ENCODE measurements at places on chromosomes 3 and 15.

DNA sequence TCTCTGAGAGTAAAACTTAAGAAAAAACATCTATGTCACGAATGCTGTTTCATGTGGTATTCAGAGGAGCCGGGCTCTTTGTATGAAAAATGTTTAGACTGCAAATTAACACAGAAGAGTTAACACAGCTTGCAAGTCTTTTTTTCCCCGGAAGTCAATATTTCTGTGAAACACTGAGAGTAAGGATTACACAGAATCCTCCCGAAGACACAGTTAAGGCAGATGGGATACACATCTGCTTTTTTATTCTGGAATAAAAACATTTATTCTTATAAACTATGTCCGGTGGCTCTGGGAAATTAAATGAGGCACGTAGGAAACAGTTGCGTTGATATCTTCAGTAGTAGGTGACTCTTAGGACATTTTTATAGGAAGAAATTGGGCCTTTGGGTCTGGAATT is 180.6 kb downstream of the PTPRG start:
- no peak for DNase-seq

DNA sequence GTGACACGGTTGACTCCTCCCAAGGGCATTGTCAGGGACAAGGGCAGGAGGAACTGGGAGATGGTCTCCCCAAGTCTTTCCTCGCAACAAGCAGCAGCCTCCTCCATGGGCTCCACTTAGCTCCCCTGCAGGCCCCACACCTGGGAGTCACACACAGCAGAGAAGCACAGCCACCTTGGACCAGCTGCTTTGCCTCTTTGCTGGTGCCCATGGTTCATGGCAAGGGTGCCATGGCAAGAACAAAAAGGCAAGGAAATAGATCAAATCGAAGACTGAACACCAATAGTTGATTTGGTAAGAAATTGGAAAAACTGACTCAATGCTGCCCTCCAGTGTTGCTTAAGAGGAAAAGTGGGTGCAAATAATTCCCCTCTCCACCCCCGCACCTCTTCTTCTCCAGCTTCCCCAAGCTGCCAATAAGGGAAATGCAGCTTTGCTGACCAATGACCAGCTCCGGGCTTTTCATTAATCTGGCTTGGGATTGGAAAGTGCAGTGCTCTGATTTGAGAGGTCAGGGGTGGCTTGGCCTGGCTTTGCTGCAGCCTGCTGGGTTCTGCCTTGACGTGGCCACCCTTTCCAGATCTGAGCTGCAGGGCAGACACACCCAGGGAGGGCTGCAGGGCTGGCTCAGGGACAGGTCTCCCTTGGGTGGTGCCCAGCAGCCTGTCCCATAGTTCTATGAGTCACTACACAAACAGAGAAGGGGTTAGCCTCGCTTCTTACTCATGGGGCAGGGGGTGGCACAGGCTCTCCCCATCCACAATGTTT is 162.0 kb downstream of the KLF13 start:
- peak; percentile 53 for DNase-seq

GRCh38 chr3:126389794-126390146 is 4.9 kb upstream of the CFAP100 start:
- DNase-seq = no peak

DNA sequence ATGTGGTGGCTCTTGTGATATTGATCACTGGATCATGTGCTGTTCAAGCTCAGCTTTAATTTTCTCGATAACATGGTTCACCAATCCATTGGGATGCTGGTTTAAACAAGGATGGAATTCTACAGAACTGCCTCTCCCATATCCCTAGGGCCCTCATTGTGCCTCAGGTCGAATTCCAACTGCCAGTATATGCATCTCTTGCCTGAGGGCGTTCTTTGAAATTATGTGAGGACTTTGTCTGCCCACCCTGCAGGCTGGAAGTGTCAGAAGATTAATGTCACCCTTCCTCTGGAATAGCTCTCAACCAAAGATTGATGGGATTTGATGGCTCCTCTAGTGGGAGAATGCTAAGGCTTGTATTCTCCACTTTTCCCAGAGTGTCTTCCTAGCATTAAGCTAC is 175.6 kb upstream of the GALNT15 start:
- no peak for DNase-seq

DNA sequence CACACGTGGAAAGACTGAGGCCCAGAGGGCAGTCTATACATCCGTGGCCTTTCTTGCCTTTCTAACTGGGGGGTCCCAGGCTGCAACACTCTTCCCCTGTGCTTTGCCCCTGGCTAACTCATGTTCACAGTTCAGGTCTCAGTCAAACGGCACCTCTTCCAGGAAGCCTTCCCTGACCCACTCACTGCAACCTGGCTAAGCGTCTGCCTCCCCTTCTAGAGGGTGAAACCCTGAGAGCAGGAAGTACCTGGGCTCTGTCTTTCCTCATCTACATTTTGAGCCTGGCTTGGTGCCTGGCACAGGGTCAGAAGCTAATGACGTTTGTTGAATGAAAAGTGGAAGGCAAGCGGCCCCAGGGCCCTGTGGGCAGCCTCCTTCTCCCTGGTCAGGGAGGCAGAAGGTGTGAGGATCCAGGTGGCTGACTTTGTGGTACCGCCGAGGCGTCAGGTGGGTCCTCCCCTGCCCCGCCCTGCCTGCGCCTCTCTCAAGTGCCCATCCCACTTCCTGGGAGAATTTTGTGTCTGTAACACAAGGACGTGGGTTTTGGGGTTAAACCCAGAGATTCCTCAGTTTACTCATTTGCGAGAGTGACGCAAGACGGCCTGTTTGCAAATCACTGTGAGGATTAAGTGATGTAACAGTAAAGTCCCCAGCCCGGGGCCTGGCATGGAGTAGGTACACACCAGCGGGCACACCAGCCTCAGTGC is 32.1 kb downstream of the DNASE1L3 start:
- DNase-seq = no peak

GRCh38 chr3:5294356-5294755 is 106.8 kb downstream of the EDEM1 start:
- no peak for DNase-seq

- DNase-seq = no peak
Observed at GRCh38 chr3:64895106-64895990, 207.5 kb upstream of the ADAMTS9 start.

GRCh38 chr3:148077318-148077923 is 620.3 kb upstream of the AGTR1 start:
- DNase-seq = no peak

DNA sequence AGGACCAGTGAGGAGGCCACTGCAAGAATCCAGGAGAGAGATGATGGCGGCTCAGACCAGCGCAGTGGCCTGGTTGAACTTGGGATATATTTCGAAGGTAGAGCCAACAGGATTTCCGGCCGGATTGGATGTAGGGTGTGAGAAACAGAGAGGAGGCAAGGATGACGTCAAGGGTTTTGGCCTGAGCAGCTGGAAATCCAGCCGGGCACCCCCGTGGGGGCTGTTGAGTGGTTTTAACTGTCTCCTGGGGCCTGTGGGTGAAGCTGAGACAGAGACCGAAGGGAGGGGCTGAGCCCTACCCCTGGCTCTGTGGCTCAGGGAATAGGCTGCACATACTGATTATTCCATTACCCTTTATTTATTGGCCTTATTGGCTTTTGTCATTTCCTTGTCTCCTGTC is 45.7 kb downstream of the EXOG start:
- DNase-seq = peak; percentile 7

- no peak for DNase-seq
Observed at GRCh38 chr3:126849768-126850167, 133.1 kb upstream of the PLXNA1 start.

DNA sequence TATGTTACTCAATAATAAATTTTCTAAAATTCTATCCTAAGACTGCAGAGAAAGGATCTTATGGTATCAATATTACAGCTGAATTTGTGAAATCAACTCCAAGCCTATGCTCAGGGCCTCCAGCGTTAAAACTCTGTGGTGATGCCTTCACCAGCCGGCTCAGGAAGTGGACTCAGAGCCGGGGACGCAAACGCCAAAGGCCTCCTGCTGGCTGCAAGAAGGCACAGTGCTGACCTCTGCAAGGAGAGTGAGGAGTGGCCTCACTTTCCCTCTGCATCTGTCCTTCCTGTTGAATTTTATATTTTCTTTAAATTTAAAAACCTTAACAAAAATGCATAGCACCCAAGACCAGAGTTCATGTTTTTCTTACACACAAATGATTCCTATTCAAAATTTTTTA is 48.5 kb downstream of the HERC2 start:
- no peak for DNase-seq

- DNase-seq = no peak
Observed at GRCh38 chr3:163462446-163462845, 1615.8 kb downstream of the SI start.

DNA sequence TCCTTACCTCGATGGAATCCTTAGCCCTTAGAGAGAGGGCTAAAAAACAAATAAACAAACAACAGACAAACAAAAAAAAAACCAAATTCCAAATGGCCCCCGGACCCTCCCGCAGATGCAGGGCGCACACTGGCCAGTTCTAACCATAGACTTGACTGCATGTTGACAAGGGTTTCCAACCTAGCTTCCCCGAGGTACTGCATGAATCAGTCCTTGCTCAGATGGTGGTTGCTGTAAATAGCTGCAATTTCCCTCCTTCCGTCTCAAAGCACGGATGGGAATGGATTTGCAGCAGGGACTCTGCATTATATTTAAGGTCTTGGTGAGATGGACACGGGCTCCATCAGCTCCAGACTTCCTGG is 162.8 kb downstream of the CD47 start:
- DNase-seq = peak; percentile 35
